ENCODE measurements at places on chromosomes 6 and 20. TPM values are rescaled to one million over a fixed set of nuclear protein-coding genes. Genes with fewer than 3 reads are reported as not detected.

GRCh38 chr20:46172455-46172854 is 54.3 kb downstream of the CD40 start:
- no peak for DNase-seq

- no peak for DNase-seq
Observed at GRCh38 chr6:120874422-120874821, 459.9 kb downstream of the TBC1D32 start.

HRH3 gene
- total RNA-seq, result not detected

DNA sequence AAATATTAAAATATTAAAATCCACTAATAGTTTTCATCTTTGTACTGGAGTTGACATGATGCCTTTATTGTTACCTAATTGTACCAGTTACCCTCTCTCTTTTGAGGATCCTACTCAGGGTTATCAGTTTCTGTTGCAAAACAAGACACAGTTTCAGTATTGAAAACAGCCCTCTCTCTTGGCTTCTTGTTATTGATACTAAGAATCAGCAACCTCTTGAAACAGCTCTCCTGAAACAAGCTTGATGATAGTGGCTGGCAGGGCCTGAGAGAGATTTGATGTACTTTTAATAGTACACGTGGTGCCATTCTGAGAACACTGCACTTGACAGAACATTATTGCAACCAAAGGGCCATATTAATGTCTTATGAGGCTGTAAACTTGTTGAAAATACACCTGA is 64.9 kb upstream of the MEI4 start:
- DNase-seq, result no peak

GRCh38 chr20:58584051-58584824 is 66.8 kb upstream of the STX16 start:
- DNase-seq, result no peak

- peak; percentile 55 for DNase-seq
Observed at GRCh38 chr6:44073612-44074438, 53.4 kb downstream of the MRPL14 start.

DNA sequence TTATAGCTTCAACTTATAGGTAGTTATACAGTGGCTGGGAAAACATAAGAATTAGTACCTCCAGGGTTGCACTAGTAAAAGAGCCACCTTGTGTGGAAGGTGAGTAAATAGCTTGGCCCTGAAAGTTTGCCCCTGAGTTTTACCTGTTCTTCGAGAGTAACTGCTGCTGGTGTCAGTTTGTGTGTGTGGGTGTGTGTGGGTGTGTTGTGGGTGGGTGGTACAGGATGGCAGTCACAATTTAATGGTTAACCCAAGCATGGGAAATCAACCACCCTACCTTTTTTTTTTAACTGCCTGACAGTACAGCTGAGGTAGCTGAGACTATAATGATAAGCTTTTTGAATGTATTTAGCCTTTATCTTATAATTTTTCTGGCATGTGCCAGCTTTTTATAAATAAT is 137.3 kb downstream of the STXBP5 start:
- DNase-seq, result no peak

DNA sequence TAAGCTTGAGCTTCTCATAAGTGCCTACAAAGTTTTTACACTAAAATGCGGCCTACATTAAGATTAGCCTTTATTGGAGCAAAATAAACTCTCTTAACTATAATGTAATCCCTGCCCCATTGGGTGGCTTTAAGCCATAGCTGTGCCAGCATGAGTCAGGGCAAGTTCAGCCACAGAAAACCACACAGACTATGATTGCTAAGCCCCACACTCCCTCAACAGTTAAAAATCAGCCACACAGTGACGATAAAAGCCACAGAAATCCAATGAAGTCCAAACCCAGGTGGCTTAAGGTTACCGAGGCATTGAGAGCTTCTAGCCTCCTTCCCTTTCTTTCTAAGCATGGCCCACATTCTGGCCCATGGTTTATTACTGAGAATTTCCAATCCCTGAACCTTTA is 61.6 kb downstream of the GRM1 start:
- DNase-seq, result no peak

GRCh38 chr20:24382743-24383142 is 86.7 kb upstream of the SYNDIG1 start:
- DNase-seq, result no peak

LGSN gene
- total RNA-seq, result 0.32 TPM

DNA sequence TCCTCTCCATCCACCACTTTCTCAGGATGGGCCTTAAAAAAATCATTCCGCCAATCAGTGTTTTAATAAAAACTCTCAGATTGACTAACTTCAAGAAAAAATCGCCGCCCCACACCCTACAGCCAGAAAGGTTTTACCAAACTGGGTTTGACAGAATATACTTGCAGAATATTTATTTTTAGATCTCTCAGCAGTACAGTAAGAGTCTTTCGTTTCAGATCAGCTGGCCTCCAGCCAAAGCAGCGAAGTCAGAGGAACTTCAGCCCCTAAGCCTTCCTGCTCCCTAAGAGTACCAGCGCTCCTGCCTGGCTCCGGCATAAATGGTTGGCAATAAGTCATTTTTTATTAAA is 24.7 kb downstream of the TBC1D7 start:
- peak; percentile 83 for DNase-seq

GRCh38 chr20:58868795-58869194 is 16.3 kb downstream of the GNAS start:
- DNase-seq, result no peak

DNA sequence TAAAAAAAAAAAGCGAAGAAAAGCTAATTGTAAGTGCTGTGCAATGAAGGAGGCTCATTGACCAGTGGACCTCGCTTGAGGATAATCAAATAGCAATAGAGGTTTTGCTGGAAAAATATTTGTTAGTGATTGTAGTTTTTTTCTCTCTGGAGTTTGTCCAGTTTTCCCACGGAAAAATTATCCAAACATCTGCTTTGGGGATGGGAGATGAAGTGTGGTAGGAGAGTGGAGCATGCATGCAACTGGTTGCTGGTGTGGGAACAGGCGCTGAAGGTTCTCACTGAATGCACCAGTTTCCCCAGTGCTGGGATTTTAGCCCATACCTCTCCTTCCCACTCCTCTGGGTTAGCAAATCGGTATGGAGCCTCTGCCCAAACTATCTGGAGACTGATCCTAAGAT is 281.7 kb upstream of the TAB2 start:
- no peak for DNase-seq

GRCh38 chr6:30450909-30451841 is 38.1 kb upstream of the HLA-E start:
- DNase-seq, result peak; percentile 70

GRCh38 chr6:147033267-147033666 is 170.9 kb upstream of the STXBP5 start:
- DNase-seq, result peak; percentile 18

DNA sequence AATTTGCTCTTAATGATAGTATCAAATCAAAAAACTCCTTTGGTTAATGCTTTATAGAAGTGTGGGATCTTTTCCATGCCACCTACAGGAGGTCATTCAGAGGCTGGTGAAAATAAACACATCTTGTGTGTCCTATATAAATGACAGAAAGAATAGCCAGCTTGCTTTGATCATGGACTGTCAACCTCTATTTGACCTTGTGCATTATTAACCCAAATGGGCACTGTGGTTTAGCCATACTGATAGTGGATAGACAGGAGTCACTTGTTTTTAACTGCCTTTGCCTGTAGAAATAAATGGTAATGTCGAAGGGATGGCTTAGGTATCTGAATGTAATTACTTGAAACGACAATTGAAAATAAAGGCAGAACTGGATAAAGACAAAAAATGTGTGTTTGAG is 123.8 kb downstream of the CDKAL1 start:
- no peak for DNase-seq

DNA sequence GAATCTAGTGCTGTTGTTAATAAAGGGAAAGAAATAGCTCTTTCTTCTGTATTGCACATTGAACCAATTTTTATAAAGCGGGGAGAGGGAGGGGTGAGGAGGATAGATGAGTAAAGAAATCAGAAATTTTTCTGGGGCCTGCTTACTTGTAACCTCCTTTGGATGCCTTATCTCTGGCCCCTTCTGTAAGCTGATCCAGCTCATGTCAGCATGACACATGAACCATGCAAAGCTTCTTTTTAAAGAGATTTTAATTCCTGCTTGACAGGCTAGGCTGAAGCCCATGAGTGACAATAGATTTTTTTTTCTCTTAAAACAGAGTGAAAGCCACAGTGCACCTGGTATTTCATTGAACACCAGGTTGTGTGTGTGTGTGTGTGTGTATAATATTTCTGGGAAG is 325.3 kb downstream of the PRL start:
- no peak for DNase-seq

GRCh38 chr6:89184344-89184743 is 32.8 kb downstream of the GABRR1 start:
- DNase-seq, result no peak

GRCh38 chr20:57117296-57117695 is 149.1 kb downstream of the BMP7 start:
- no peak for DNase-seq

- DNase-seq, result peak; percentile 44
Observed at GRCh38 chr20:62321521-62321948, 18.7 kb downstream of the ADRM1 start.

DNA sequence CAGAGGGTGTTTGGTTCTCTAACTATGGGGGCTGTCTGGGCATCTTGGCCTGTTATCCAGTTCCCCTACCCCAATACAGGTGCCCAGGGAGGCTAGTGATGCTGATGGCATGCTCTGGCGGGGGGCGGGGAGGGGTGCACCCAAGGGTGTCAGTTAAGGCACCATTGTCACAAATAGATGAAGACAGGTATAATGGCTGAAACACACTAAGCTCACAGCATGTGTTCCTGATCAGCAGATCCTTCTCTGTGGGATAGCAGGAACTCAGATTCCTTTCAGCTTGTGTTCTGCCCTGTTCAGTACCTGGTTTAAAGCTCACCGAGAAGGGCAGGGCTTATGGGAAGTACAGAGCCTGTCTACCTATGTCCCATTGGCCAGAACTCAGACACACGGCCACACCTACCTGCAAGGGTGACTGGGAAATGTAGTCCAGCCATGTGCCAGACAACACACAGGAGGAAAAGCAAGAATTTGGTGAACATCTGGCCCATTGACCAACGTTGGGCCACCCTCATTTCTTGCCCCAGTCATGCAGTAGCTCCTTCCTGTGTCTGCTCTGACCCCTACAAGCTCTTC is 3.4 kb upstream of the RSPO4 start:
- peak; percentile 8 for DNase-seq

RNF39 gene
- not detected for total RNA-seq

VWA7 gene
- total RNA-seq, result under 0.01 TPM

- DNase-seq, result no peak
Observed at GRCh38 chr20:46547995-46548394, 2.5 kb downstream of the OCSTAMP start.

ABT1 gene
- total RNA-seq, result 14.5 TPM

DNA sequence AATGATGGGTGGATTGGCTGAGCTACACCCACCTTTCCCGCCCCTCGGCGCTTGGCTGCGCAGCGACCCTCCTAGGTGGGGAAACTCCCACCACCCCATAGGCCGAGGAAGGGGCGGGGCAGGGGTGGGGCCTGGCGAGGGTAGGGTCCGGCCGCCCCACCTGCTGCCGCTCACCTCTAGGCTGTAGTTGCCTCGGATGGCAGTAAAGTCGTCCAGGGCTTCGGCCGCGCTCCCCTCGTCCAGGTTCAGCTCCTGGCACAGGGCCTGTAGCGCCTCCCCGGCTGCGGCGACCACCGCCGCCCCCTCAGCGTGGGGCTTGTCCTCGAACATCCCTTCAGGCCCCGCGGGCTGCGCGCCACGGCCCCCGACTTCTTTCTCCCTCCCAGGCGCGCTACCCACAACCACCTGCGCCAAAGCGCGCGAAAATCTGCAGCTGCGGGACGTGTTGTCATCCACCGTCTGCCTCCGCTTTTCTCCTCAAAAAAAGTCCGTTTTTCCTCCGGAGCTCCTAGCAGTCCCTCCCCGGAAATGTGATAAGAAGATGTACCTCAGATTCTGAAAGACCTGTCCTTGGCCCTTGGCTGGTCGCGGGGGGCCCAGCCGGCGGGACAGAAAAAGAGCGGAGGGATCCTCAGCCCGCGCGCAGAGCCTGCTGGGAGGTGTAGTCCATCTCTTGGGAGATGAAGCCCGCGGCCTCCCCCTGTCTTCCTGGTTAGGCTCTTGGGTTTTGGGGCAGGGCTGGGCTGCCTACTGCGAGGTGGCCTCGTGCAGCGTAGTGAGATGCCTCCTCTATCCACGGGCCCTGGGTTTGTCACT is at the start of gene RBL1:
Gene RBL1, minus strand, starts transcription at position 399 of the 816 bp plus-strand sequence. Its CDS starts 69 bp downstream, at position 330.
- DNase-seq, result peak; percentile 86

- DNase-seq, result no peak
Observed at GRCh38 chr6:107032051-107032450, 4.1 kb downstream of the MTRES1 start.

PSMA7 gene
- total RNA-seq, result 322 TPM

GRCh38 chr6:51562198-51562597 is 525.2 kb downstream of the PKHD1 start:
- DNase-seq, result no peak

TNF gene
- total RNA-seq, result under 0.01 TPM

GRCh38 chr6:44679438-44680201 is 292.1 kb downstream of the CDC5L start:
- no peak for DNase-seq

CRISP2 gene
- total RNA-seq, result not detected

GRCh38 chr6:98579079-98579478 is 255.3 kb upstream of the POU3F2 start:
- DNase-seq, result no peak

COL20A1 gene
- total RNA-seq, result not detected

TAGAP gene
- total RNA-seq, result not detected

DNA sequence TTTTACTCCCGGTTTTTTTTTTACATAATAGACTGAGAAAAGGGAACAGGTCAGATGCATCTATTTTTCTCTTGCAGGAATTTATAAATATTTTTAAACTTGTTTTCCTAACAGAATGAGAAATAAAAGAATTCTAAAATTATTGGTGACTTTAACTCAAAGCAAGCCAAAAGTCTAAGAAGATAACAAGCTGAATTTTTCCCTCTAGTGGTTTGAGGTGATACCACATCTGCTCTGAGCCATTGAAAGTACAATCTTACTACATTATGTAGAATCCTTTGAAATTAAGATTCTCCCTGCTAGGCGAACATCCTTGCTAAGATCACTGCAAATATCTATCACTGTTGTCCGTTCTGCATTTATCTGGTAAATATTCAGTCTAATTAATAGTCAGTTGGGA is 10.7 kb upstream of the STMND1 start:
- no peak for DNase-seq

ZNF343 gene
- 10.4 TPM for total RNA-seq

GRCh38 chr6:7993952-7994351 is 70.2 kb downstream of the BLOC1S5 start:
- no peak for DNase-seq

- no peak for DNase-seq
Observed at GRCh38 chr20:41405436-41405835, 38.8 kb upstream of the EMILIN3 start.

BACH2 gene
- total RNA-seq, result 0.64 TPM

SEL1L2 gene
- total RNA-seq, result not detected

NELFE gene
- total RNA-seq, result 120 TPM

Measured in fibroblast of villous mesenchyme (primary cell).